ENCODE measurements at places on chromosomes 3 and 15. TPM values are rescaled to one million over a fixed set of nuclear protein-coding genes. Genes with fewer than 3 reads are reported as not detected.

The SH3GL3 gene
- 0.62 TPM for total RNA-seq

DNA sequence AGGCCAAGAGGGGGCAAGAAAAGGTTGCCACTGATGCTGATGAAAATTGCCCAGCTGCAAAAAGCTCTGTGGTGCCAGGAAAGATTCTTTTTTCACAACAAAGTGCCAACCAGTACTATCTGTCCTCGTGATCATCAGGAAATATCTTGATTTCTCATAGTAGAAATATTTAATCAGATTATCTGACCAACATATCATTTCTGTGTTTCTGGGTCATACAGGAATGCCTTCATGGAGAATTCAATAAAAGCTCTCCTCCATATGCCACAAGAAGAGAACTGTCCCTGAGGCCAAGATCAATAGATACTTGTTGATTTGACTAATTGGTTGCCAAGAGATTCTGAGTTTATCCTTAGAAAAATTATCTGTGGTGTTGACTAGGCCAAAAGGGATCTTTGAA lies 63.5 kb downstream of the FSIP1 start:
- DNase-seq: no peak

The GCSAM gene
- total RNA-seq: 0.51 TPM

The BFSP2 gene
- total RNA-seq: not detected

GRCh38 chr15:91954292-91954691 lies 100.8 kb downstream of the SLCO3A1 start:
- DNase-seq: no peak

The GOLGA8T gene
- not detected for total RNA-seq

The KCNMB3 gene
- 6.2 TPM for total RNA-seq

The TERC gene
- 12.4 TPM for total RNA-seq

GRCh38 chr15:63146684-63147083 lies 10.6 kb downstream of the RPS27L start:
- no peak for DNase-seq

DNA sequence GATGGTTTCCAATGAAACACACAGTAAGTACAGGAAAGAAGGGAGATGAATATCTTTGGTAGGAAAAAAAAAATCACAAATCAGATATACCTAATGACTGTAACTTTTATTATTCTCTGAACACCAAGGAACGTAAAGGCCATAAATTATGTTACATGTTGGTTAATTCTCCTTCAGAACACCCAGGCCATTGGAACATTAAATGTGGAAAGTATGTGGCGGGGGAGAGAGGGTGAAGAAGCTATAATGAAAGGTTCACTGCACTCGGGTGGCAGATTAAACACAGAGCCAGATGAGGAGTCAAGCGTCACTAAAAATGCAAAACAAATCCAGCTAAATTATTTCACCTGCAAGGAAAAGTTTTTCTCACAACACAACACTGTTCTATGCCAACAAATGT lies 193.8 kb downstream of the FHIT start:
- no peak for DNase-seq

GRCh38 chr15:61755467-61755866 lies 304.8 kb downstream of the VPS13C start:
- no peak for DNase-seq
